ENCODE measurements at places on chromosomes 1 and 21.

- DNase-seq = no peak
Observed at GRCh38 chr21:45888386-45889009, 93.1 kb upstream of the COL6A1 start.

DNA sequence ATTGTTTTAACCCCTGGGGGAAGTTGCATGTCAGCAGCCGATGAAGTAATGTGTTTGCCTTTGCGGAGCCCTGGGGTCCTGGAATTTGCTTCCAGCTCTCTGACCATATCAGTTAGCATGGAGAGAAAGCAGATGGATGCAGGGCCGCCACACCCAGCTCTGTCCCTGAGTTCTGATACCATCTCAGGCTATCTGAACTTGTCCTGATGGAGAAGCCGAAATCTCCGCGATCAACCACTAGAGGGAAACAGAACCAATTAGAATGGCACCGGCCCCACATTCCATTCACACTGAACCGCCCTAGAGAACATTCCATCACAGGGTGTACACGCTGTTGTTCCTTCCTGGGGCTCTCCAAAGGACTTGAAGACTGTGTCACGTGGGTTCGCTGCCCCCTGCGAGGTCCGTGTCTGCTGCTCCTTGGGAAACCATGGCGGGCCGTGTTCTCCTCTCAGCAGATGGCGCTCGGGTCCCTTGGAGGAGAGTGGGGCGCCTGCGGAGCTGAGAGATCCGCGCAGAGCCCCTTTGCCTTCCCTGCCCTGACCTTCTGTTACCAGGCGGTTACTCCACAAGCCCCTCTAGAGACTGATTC is 75.4 kb downstream of the ABCA4 start:
- peak; percentile 40 for DNase-seq

GRCh38 chr1:8252266-8252951 is 65.5 kb upstream of the SLC45A1 start:
- peak; percentile 57 for DNase-seq

GRCh38 chr1:95196017-95196416 is 38.0 kb upstream of the RWDD3 start:
- no peak for DNase-seq

DNA sequence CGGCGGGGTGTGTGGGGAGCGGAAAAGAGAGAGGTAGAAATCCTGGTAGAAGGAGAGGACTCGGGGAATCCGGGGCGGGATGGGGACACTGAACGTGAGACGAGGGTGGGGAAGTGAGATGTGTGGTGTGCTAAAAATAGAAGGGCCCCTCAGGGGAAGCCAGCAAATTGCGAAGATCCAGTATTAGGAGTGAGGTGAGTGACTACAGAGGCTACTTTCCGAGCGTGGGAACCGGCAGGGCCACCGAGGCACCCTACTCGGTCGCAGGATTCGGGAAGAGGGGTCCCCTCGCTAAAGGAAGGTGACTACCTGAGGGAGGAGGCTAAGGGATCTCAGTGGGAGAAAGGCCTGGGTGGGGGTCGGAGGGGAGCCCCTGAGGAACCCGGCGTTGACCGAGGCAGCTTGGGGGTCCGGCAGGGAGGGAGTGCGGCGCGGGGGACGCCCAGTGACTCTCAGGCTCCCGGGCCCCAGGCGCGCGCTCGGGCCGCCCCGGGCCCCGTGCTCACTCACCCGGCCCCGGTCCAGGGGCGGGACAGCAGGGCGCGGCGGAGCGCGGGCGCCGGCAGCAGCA is 318 bp downstream of the ALDH4A1 start:
- peak; percentile 46 for DNase-seq

- no peak for DNase-seq
Observed at GRCh38 chr1:236137285-236137852, 5.0 kb upstream of the GPR137B start.

- no peak for DNase-seq
Observed at GRCh38 chr1:203272633-203273205, 32.6 kb upstream of the BTG2 start.

DNA sequence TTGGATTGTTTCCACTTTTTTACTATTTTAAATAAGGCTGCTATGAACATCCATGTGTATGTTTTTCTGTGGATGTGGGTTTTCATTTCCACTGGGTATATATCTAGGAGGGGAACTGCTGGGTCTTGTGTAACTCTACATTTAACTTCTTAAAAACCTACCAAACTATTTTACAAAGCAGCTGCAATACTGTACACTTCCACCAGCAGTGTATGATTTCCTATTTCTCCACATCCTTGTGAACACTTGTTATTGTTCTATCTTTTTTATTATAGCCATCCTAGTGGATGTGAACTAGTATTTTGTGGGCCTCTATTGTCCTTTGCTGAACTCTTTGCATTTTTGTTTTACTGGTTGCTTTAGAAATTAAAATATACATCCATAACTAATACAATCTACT is 33.4 kb downstream of the DIPK1A start:
- DNase-seq = no peak

DNA sequence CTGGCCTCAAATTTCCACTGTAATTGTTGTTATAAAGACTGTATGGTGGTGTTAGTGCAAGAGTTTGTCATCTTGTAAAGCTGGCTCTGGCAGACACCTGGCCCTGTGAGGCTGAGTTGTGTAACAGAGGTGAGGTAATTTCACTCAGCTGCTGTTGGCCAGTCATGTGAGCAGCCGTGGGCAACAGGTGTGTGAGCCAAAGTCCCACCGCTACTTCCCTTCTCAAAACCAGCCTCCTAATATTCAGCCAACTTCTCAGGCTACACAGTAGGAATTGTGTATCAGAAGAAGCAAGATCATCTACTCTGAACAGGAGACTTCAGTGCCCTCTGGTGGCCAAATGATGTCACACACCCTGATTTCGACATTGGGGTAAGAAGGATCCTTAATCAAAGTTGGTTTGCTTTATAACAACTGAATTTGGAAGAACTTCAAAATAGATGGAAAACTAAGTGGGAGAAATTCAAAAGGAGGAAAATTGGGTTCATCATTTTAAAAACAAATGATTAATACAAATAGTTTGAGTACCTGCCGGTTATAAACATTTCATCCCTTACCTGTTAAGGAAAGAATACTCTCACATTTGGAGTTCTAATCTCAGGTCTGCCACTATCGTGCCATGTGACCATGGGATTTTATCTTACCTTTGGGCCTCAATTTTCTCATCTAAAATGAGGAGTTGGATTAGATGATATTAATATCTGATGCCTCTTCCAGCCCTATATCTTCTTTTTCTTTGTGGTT is 2.6 kb upstream of the CREG1 start:
- DNase-seq = peak; percentile 72

DNA sequence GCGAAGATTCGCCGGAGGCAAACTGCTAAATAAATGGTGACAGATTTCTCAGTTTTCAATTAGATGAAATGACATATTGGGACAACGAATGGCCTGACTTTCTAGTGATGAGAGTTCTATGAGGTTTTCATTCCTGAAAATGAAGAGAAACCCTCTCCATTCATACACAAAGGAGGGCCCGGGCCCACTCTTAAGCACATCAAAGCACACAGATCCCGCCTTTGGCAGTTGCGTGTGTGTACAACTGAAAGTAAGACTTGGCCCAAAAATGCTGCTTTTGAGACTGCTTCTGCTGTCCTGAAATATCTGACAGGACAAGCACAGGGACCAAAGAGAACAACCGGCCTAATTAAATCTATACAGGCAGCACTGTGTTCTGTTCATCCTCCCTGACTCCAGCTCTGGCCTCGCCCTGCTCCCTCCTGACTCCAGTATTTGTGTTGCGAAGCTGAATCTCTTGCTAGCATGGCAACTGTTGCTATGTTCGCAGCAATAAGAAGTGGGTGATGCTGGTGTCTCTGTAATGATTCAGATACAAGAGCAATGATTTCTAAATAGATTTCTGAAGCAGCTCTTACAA is 7.4 kb downstream of the LRRC53 start:
- peak; percentile 9 for DNase-seq

- no peak for DNase-seq
Observed at GRCh38 chr1:217336724-217337123, 294.2 kb downstream of the GPATCH2 start.

DNA sequence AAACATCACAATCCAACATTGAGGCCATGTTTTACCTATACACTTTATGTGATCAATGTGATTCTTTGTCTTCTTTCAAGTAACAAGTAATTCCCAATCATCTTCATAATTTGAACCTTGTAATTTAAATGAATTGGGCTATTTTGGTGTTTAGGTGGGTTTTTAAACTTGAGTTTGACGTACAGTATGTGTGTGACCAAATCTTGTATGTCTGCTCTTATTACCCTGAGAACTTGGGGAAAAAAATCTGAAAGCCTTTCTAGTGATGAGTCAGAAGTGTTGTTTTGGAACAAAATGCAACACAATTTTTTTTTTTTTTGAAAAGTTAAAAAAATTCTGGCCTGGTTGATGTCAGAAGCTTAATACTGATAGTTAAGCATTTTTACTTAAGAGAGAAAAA is 68.5 kb downstream of the HHAT start:
- DNase-seq = no peak

DNA sequence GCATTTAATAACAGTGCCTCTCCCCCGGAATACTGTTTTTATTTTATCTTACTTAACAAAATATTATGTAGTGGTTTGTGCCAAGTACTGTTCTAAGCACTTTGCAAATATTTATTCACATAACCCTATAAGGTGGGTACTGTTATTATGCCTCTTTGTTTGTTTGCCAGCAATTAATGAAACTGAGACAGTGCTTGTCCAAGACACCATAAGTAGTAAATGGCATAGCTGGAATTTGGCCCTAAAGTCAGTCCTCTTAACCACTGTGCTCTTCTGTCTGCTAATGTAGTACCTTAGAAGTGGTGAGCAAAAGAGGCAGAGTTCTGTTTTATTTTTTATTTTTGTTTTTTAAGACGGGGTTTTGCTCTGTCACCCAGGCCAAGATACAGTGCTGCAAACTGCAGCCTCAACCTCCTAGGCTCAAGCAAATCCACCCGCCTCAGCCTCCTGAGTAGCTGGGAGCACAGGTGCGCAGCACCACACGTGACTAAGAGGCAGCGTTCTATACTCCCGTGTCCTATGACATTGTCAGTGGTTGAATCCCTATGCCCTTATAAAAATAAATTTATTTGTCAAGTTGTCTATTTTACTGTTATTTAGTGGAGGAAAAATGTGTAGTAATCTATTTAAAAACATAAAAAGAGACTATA is 165.8 kb downstream of the CLEC20A start:
- no peak for DNase-seq

- DNase-seq = peak; percentile 43
Observed at GRCh38 chr1:197327776-197328364, 59.8 kb downstream of the CRB1 start.

- DNase-seq = no peak
Observed at GRCh38 chr1:6105763-6106162, 60.1 kb downstream of the KCNAB2 start.

DNA sequence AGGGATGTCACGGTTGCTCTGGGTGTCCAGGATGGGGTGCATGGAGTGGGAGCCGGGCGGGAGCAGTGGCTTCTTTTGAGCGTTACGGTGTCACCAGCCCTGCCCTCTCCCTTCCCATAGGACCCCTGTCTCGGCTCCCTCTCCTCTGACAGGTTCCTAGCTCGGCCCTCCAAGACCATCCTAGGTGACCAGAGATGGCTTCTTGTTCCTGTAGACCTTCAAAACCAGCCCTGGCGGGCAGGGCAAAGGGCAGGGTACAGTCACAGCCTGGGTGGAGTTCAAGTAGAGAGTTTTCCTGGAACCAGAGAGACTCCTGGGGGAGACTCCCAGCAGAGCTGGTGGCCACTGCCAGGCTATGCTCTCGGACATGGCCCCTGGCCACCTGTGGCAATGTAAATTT is 345.6 kb upstream of the AJAP1 start:
- no peak for DNase-seq

GRCh38 chr1:247293047-247293446 is 37.2 kb downstream of the VN1R5 start:
- no peak for DNase-seq

DNA sequence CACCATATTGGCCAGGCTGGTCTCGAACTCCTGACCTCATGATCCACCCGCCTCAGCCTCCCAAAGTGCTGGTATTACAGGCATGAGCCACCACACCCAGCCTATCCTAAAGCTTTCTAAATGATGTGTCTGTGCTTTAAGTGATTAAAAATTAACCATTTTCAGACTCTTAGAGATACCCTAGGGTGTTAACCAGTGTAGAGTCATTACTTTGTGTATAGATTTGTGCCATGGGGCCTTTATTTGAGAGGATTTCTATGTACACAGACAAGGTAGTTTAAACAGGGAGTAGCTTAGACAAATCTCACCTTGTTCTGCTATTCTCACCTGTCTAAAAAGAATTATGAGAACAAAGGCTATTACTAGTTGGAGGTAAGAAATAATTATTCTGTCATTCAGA is 12.7 kb upstream of the PLEKHM2 start:
- DNase-seq = no peak

- no peak for DNase-seq
Observed at GRCh38 chr1:58573705-58574591, 3.1 kb downstream of the TACSTD2 start.

DNA sequence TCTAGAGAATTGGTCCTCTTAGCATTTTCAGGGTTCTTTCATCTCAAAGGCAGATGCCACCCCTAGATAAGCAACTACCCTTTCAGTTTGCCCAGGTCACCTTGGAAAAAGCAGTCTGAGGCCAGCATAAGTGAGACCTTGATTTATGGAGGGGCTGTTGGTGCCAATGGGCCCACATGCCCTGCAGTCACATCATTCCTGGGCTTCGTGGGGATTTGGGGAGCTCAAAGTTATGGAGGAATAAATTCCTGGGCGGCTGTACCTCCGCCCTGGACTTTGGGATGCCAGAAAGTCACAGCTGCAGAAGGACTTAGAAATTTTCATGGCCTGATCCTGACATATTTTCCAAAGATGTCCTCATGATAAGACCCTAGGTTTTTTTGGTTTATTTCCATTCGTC is 2.7 kb upstream of the SDHB start:
- DNase-seq = no peak

DNA sequence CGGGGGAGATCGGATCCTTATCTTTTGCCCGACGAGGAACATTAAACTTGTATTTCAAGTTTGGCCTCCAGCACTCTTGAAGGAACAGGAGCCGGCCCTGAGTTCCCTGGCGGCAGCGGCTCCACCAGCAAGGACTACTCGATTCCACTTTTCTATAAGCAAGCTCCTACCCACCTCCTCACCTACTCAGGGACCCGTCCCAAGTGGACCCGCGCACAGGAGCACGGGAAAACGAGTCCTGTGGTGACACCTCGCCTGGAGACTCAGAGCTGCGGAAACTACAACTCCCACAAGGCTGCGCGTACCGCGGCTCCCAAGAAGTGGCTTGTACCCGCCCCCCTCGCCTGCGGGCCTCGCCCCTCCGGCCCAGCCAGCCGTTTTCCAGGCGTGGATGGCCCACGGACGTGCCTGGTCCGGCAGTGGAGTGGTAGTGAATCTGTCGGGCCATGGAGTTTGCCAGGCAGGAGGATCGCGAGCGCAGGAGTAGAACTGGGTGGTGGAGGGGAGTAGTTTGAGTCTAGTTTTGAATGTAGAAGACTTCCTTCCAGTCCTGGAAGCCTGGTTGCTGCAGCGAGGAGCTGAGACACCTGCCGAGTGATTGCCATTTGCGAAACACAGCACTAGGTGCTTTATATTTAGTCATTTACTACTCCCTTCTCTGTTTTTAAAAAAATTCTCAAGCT is at the start of gene ACP6:
ACP6 (minus strand) TSS at position 206 of the 683 bp plus-strand sequence. CDS start 476 bp downstream, outside the sequence.
- DNase-seq = peak; percentile 85

- no peak for DNase-seq
Observed at GRCh38 chr1:67830928-67831830, 2.1 kb downstream of the GNG12 start.

- DNase-seq = no peak
Observed at GRCh38 chr1:246001837-246002230, 505.2 kb downstream of the SMYD3 start.

GRCh38 chr1:78645723-78646122 is 3.9 kb upstream of the IFI44 start:
- DNase-seq = no peak

GRCh38 chr1:41900603-41901444 is 17.9 kb downstream of the HIVEP3 start:
- DNase-seq = no peak

- peak; percentile 73 for DNase-seq
Observed at GRCh38 chr21:22575165-22575584, 1577.0 kb downstream of the NCAM2 start.
